ENCODE measurements at places on chromosomes 4 and X.

DNA sequence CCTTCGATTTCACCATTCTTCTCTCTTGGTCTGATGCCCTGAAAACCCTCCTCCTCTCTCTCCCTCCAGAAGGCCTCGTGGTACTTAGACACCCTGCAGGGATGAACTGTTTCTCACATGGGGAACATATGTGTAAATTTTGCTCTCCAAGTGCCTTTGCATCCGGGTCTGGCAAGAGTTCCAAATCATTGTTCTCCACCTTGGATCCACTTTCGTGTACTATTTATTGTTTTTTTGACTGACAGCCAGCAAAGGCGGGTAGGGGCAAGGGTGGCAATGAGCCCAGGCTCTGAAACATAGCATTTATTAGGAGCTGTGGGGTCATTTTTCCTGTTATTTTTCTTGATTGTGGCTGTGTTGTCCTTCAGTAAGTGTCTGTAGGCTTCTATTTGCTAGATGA lies 81.7 kb downstream of the RTL5 start:
- DNase-seq: no peak

- no peak for DNase-seq
These were observed 53.1 kb downstream of the EFNB1 start for GRCh38 chrX:68881911-68882310.

DNA sequence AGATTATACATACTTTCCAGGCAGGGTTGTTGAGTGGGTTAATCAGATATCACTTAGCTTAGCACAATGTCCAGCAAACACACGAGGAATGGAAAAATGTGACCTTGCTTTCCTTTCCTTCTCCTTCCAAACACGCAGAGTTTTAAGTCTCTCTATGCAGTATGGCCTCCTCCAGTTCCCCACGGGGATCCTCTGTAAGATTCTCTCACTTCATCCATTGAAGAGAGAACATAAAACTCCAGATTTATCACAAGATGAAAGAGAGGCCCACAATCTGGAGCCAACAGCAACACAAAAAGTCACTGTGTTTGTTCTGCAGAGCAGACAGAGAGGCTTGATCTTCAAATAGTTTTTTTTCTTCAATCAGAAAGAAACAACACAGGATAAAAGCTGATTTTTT lies 336.8 kb upstream of the CLNK start:
- DNase-seq: no peak

GRCh38 chr4:41287852-41288251 lies 31.1 kb downstream of the UCHL1 start:
- no peak for DNase-seq

GRCh38 chr4:176939445-176939844 lies 146.7 kb upstream of the VEGFC start:
- no peak for DNase-seq

DNA sequence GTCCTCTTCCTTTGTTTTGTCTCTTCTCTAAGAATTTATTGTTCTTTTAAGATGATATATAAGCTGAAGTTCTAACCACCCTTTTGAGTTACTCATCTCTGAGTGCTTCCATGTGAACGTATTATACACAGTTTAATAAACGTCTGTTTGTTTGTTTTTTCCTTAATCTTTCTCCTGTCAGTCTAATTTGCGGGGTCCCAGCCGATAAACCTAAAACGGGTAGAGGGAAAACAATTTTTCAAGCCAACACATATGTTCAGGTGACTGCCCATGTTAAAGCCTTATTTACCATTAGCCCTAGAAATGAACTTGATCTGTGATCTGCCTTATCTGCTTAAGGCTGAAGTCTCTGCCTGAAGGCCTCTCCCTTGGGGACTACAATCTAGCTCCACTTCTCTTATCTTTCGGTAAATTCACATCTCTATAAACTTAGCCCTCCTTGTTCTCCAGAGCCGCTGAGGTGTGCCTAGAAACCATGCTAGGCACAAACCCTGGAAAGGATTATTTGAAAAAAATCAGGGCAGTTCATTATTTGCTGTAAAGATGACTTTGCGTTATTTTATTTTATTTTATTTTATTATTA lies 158.8 kb downstream of the CAMK2D start:
- no peak for DNase-seq

DNA sequence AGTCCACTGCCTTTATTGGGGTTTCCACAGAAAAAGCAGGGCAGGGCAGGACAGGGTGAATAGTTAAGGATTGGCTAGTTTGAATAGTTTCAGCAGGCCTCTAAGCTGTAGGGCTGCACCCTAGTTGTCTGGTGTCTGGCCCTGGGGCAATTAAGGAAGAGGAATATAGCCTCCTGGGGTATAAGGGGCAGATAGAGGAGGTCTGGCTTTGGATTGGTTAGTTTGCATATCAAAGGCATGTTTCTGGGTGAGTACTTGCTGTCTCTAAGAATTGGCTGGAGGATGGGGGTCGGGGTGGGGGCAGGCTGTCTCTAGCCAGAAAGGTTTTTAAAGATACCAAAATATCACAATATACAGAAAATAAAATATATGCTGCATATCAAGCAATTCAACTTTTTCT lies 100.4 kb downstream of the TMEM164 start:
- no peak for DNase-seq

- no peak for DNase-seq
These were observed 107.8 kb upstream of the MCF2 start for GRCh38 chrX:139815771-139816170.

DNA sequence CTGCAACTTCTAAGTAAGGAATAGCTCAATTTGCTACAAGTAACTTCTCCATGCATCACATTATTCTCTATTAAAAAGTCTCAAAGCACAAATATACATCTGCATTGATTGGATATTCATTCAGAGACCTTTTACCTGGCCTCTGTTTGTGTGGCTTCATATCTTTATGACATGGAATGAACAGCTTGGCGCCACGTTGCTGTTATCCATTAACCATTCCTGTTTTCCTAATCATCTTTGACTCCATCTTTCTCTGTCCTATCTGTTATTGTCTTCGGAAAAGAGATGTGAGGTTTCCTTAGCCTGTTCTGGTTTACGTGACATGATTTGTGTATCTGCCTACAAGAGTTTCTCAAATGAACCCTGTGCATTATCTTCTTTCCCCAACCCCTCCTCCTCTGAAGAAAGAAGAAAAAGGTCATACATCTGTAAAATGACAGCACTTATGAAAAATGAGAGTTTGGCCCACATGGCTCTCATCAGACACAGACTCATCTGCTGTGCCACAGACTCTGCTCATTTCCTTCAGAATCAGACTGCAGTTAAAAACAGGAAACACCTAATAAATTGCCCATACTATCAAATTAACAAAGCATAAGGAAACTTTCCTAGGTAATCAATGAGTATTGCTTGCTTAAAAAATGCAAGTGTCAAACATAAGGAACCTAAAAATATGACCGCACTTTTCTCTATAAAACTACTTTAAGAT lies 347.6 kb upstream of the FAM241A start:
- no peak for DNase-seq

DNA sequence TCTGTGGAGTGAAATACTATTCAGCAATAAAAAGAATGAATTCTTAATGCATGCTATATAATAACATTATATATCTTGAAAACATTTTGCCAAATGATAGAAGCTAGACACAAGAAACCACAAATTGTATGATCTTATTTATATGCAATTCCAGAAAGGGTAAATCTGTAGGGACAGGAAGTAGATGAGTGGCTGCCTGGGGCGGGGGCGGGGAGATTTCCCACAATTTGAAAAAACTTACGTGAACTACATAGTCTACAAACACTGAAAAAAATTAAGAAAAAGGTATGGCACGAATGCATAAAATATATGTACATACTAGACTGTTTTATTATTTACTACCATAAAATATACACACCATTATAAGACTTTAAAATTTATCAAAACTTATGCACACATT lies 81.6 kb downstream of the WWC2 start:
- no peak for DNase-seq

DNA sequence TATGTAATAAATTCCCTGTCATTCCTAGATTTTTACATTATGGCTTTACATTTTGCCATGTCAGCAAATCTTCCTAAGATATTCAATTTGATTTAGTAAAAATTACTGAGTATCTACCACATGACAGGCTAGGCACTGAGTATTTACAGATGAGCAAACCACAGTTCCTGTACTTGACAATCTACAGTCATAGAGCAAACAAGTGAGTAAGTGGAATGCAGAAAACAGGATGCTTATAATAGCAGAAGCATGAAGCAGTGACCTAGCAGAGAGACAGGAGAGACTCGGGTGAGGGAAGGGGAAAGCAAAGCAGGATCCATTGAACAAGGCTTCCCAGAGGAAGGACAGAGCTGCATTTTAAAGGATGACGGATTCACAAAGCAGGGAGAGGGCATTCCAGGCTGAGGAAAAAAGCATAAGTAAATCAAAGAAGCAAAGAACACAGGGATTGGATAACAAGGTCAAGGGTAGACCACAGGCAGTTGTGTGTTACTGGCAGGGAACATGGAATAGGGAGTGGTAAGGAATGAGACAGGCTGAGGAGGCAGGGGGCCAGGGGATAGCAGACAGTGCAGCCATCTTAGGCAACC lies 124.7 kb upstream of the C1QTNF7 start:
- DNase-seq: no peak
